Kidney epithelial cell (primary cell): ENCODE measurements at places on chromosomes 3 and 15.

- peak; percentile 18 for DNase-seq
These were observed 2.2 kb upstream of the DCAF1 start for GRCh38 chr3:51501833-51502561.

DNA sequence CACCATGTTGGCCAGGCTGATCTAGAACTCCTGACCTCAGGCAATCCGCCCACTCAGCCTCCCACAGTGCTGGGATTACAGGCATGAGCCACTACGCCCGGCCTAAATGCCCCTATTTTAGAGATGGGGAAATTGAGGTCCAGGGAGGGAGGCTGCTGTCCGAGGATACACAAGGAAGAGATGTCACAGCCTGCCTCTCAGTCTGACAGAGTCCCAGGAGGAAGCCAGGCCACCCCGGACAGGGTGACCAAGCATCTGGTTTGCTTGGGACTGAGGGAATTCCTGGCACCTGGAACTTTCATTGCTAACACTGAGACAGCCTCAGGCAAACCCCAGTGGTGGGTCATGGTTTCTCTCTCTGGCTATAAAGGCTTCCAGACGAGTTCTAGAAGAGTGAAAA is 30.6 kb upstream of the ADAMTS7 start:
- no peak for DNase-seq

DNA sequence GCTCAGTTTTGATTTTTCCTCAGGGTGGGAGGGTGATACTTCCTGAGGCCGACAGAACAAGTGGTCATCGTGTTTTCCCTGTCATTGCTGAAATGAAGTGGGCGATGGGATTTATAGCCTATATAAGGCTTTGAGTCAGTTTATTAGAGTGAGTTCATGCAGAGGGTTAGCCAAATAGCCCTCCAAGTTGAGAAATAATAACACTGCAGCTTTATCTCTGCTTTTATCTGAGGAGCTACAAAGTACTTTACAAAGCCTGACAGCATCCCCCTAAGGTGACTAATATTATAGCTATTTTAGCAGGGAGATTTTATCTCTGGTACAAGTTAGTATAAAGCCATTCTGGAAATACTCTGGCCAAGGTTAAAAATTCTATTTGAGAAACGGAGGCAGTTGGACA is 389.6 kb downstream of the MFSD1 start:
- peak; percentile 64 for DNase-seq

DNA sequence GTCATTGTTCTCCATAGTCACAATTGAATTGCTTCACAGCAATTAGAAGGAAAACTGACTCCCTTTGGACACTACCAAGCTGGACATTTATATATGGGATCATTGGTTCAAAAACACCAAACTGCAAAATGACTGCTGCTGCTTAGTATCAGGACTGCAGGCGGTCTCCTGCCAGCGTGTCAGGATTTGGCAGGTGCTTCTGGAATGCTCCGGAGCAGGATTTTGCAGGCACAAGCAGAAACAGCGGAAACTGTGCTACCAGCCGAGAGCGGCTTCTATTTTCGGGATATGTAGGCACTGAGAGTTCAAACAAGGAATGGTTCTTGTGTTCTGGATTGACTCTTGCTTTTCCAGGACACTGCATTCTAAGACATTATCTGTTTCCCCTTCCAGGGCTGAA is 95.5 kb downstream of the SSR3 start:
- no peak for DNase-seq

DNA sequence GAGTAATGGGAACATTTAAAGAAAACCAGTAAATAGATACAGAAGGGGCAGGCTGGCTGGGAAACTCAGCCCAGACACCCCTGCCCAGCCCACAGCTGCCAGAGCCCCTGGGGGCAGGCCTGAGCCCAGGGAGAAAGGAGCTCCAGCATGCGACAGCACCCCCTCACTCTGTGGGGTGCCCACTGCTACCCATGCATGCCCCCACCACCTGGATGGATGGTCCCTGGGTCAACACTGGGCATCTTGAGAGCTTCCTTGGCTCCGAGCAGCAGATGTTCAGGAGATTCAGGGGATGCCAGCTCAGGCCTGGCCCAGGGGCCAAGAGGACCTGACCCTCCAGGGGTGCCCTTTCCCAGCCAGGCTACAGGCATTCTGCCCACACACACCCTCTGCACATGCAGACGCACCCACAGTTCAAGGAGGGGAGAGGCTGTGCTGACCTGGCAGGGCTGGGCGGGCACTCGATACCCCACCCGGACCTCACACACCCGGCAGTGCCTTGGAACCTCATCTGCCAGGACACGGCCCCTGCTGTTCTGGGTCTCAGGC is 31.5 kb downstream of the PTH1R start:
- no peak for DNase-seq

DNA sequence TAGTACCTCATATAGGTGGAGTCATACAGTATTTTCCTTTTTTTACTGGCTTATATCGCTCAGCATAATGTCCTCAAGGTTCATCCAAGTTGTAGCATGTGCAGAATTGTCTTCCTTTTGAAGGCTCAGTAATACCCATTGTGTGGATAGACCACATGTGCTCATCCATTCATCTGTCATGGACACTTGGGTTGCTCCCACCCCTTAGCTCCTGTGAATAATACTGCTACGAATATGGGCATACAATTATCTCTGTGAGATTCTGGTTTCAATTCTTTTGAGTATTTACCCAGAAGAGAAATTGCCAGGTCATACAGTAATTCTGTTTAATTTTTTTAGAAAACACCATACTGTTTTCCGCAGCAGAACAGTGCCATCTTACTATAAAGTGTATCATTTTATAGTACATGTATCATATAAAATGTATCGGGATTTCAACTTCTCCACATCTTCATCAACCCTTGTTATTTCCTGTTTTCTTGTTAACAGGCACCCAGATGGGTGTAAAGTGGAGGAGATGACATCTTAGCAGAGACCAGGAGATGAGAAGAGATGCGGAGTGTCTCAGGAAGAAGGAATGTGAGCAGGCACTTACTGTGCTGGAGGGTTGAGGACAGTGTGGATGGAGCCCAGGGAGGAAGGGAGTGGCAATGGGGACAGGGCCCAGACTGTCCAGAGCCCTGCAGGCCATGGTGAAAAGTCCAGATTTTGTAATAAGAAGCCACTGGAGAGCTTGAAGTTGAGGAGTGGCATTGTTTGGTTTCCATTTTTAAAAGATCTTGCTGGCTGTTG is 27.0 kb upstream of the PRR23E start:
- DNase-seq = no peak

- no peak for DNase-seq
These were observed 35.3 kb upstream of the PGPEP1L start for GRCh38 chr15:99042892-99043291.

GRCh38 chr15:36603987-36604386 is 24.6 kb downstream of the CDIN1 start:
- no peak for DNase-seq

DNA sequence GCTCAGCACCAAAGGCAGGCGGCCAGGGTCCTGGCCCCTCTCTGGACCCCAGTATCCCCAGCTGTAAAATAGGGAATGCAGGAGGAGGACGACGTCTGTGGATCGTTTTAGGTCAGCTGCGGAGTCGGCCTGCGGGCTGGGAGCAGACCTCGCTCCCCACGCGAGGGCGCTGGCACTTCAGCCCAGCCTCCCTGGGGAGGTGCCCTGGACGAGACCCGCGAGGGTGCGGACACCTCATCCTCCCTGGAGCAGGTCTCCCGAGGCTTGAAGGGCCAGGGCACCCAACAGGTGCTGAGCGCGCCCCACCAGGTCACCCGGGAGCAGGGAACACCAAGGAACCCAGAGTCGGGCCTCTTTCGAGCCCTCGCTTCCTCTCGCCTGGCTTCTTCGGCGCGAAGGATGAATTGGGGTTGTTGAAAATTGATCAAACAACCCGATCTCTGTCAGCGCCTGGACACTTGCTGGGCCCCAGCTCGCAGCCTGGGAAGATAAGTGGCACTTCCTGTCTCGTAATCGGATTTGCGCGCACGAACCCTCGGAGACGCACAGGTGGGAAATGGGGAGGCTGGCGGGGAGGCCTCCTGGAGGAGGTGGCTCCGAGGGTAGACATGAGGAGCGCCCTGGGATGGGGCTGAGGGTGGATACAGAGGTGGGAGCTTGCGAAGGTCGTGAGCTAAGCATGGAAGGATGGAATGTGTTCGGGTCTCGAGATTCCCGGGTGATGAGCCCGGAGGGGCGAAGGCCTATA is 588 bp upstream of the VIPR1 start:
- DNase-seq = no peak

DNA sequence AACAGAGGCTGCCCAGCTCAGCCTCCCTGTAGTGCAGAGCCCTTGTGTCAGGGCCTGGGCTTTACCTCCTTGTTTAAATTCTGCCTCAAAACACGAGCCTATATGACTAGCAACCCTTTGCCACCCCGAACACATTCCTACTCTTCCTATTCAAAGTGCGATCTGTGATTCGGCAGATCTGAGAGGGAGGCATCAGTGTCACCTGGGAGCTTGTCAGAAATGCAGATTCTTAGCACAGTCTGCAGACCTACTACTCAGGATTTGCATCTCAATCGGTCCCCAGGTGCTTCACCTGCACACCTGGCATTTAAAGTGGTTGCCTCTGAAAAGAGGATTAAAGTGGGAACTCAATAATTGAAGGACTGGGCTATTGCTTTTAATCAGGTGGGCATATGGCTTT is 273.2 kb upstream of the TOPAZ1 start:
- DNase-seq = no peak

DNA sequence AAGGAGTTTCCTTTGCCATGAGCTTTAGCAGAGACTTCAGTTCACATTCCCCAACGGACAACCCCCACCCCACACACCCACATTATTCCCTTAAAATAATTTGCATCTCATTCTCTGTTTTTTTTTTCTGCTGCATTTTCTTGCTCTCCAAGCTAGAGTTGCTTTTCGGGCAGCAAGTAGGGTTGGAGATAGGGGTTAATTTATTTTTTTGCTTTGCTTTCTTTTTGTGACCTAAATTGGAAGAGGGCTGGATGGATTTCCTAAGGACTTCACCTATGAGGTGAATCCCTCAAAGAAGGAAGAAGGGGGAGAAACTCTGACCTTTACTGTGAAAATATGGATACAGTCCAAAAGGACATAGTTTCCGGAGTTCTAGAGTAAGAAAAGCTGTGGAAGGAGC is 6.6 kb downstream of the SOX2 start:
- no peak for DNase-seq

- DNase-seq = no peak
These were observed 150.8 kb upstream of the BHLHE40 start for GRCh38 chr3:4828279-4829030.

DNA sequence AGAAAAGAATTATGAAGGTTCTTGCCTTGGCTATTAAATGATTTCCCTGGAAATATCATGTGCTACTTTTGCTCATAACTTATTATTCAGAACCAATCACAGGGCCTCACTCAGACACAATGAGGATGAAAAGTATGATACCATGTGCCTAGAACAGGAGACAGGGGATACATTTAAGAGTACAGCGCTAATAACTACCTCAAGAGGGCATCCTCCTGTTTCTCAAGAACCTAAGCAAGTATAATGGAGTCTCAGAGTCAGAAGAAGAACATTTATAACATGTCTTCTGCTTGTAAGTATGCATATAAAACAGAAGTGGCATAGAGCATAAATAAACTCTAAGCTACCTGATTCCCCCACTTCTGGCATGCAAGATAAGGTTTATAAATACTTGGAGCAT is 125.4 kb upstream of the MME start:
- DNase-seq = peak; percentile 26

DNA sequence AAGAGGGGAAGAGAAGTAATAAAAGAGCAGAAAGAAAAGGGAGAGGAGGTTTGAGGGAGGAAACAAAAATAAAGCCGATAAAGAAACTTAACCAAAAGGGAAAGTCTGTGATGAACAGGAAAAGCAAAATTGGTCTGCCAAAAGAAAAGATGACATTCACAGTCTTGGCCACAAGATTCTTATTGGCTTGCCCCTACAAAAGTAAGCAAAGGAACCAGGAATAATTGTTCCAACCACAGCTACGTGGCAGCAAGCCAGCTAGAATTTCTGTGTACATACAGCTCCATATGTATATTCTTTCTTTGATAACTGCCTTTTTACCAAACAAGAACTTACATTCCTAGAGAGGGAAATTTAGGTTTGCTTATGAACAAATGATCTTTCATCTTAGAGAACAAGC is 79.6 kb downstream of the MLH1 start:
- DNase-seq = no peak

GRCh38 chr3:119375106-119375505 is 80.9 kb downstream of the ARHGAP31 start:
- DNase-seq = no peak

- no peak for DNase-seq
These were observed 8.4 kb upstream of the DHX30 start for GRCh38 chr3:47794544-47794943.

GRCh38 chr3:54858093-54858785 is 69.6 kb downstream of the LRTM1 start:
- DNase-seq = no peak

GRCh38 chr3:16860234-16860633 is 24.5 kb upstream of the PLCL2 start:
- no peak for DNase-seq

GRCh38 chr3:136920904-136921611 is 36.7 kb upstream of the IL20RB start:
- DNase-seq = no peak

DNA sequence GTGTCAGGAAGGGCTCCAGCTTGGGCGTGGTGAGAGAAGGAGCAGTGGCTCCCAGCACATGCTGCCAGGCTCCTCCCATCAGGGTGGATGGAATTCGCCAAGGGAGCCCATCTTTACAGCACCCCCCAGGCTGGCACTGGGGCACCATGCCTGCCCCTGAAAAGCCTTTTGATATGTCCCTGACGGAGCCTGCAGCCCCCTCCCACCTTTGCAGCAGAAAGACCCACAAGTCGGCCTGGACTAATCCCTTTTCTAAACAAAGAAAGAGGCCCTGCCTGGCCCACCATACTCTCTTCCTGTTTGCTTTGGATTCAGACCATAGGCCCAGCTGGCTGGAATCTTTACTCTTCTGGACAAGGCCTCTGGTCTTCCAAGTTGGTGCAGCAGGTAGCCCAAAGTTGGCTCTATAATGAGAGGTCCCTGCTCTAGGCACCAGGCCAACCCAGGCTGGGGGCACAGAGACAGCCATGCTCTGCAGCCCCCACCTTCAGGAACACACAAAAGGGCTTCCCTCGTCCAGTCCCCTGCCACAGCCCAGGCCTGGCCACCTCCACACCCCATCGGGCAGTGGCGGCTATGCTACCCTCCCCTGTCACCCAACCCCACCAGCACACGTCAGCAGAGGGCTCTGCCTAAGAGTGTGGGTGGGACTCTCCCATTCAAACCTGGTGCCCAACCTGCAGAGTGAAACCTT is 5.4 kb downstream of the ANPEP start:
- DNase-seq = no peak

GRCh38 chr3:71721651-71722157 is 3.5 kb downstream of the EIF4E3 start:
- DNase-seq = no peak

DNA sequence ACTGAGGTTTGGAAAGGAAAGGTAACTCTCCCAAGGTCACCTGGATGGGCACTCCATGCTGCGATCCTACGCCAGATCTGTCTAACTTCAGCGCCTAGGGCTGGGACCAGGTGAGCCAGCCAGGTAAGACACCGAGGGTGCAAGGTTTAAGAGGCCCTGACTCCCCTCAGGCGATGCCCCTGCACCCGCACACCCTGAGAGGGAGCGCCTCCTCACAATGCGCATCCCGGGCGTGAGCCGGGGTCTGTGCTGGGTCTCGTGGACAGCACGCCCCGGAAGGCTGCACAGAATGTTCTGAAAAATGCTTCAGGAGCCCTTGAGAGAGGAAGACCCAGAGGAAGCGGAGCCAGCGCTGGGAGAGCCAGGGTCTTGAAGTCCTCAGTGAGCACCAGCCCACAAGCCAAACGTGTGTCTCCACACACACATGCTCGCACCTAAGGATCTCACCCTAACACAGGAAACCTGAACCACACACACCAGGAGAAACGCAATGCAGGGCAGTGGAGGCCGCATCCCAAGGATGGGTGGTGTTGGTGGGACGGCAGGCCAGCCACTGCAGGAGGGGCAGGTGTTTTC is 142.0 kb downstream of the ADAMTS17 start:
- no peak for DNase-seq
